Hippocampal formation (tissue), 2 donors: ENCODE measurements at places on chromosomes 1 and 21.

GRCh38 chr21:32713726-32714125 lies 14.1 kb downstream of the SYNJ1 start:
- no peak for DNase-seq

GRCh38 chr1:23420778-23421177 lies 3.8 kb downstream of the TCEA3 start:
- no peak for DNase-seq

- DNase-seq = no peak
Observed at GRCh38 chr1:113912594-113913311, 7.6 kb downstream of the DCLRE1B start.

- DNase-seq = no peak
Observed at GRCh38 chr1:153546796-153547559, 1.4 kb upstream of the S100A4 start.

- no peak for DNase-seq
Observed at GRCh38 chr1:10841118-10841517, 44.7 kb upstream of the CASZ1 start.

GRCh38 chr1:66372522-66373101 lies 161.3 kb upstream of the SGIP1 start:
- DNase-seq = no peak

DNA sequence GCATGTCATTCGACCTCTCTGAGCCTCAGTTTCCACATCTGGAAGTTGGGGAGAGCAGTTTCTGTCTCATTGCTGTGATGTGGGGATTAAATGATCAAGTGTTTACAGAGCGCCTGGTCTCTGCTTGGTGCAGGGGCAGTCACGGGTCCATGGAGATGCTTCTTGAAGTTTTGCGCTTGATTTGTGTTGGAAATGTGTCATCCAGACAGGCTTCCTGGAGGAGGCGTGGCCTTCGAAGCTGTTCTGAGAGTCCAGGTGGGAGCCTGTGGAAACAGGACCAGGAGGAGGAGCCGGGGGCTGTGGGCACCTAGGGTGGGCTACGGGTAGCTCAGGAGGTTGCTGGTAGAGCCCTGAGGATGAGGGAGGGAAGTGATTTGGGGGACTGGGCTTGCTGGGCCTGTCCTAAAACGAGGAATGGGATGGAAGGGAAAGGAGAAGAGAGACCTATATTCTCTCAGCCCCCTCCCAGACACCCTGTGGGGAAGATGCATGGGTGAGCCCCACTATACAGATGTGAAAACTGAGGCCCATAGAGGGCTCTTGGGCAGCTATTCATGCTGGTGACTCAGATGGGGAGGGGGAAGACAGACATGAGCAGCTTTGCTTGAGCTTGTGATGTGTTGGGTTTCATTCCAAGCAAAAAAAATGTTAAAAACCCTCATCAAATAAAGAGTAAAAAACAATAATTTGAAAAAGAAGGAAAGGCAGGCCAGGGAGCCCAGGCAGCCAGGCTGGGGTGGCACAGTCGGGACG lies 107.2 kb upstream of the WNT4 start:
- no peak for DNase-seq

DNA sequence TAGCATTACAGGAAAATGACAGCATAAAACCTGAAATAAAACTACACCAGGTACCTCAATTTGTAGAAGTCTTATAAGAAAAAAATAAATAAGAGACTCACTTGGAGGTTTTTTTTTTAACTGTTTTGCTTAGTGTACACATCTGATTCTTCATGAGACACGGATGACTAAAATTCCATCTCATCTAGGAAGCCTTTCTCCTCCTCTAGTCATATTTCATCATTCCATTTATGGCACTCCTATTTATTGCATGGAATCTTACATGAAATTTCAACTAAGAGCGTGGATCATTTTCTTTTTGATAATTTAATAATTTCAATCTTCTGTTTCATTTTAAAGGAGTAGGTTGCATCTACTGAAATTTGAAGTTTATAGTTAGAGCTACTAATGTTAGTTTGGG lies 1.6 kb upstream of the PTGS2 start:
- DNase-seq = no peak
